ENCODE measurements at places on chromosomes 5 and 9. TPM values are rescaled to one million over a fixed set of nuclear protein-coding genes. Genes with fewer than 3 reads are reported as not detected.

Gene MAML1
- 55.3 TPM for polyA plus RNA-seq

Gene SHOC1
- 0.78 TPM for polyA plus RNA-seq

Gene PITX1
- not detected for polyA plus RNA-seq

Gene KCNN2
- polyA plus RNA-seq, result 7.6 TPM

Gene MAMDC4
- 13.4 TPM for polyA plus RNA-seq

Gene FPGS
- 45.0 TPM for polyA plus RNA-seq

- no peak for DNase-seq
These were observed 228.3 kb downstream of the MAST4 start for GRCh38 chr5:66824476-66824875.

- no peak for DNase-seq
These were observed 106.1 kb upstream of the LHFPL2 start for GRCh38 chr5:78754655-78755054.

- no peak for DNase-seq
These were observed 6.9 kb downstream of the ADGRV1 start for GRCh38 chr5:90565491-90565890.

- DNase-seq, result no peak
These were observed 217.9 kb downstream of the ENC1 start for GRCh38 chr5:74422671-74423070.

DNA sequence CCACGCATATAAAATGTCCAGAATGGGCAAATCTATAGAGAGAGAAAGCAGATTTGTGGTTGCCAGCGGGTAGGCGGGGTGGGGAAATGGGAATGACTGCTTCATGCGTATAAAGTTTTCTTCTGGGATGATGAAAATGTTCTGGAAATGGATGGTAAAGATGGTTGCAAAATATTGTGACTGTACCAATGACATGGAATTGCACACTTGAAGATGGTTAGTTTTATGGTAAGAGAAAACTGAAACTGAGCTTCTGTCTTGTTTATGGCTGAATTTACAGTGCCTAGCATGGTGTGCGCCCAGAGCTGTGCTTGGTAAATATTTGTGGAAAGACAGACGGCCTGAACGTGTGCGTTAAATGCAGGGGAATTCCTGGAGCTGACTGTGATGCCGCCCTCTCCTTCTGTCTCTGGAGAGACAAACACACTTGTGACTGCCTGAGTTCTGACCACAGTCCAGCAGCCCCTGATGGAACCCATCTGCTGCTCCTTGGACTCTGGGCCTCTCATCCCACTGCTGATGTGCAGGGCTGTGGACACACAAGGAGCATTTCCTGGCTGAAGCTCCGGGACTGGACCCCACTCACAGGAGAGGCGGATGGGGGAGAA is 8.6 kb upstream of the PTGES start:
- DNase-seq, result no peak
